PC-3 (cell line): ENCODE measurements at places on chromosomes 2 and 18. TPM values are rescaled to one million over a fixed set of nuclear protein-coding genes. Genes with fewer than 3 reads are reported as not detected.

- no peak for DNase-seq
These were observed 19.2 kb upstream of the SIGLEC15 start for GRCh38 chr18:45806226-45806625.

DNA sequence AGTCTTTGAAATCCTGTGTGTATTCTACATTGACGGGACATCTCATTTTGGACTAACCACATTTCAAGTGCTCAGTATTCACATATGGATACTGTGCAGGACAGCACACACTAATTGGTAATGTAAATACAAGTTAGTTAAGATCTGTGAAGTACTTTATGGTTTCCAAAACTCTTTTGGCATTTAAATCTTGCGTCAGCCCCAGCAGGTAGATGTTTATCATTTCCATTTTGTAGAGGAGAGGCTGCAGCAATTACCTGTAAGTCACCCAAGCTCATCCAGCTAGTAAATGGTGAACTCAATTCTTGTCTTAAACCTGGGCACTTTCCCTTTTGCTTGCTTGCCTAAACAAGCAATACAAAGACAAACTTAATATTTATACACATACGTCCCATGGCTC is 1.6 kb upstream of the NAGK start:
- no peak for DNase-seq

DNA sequence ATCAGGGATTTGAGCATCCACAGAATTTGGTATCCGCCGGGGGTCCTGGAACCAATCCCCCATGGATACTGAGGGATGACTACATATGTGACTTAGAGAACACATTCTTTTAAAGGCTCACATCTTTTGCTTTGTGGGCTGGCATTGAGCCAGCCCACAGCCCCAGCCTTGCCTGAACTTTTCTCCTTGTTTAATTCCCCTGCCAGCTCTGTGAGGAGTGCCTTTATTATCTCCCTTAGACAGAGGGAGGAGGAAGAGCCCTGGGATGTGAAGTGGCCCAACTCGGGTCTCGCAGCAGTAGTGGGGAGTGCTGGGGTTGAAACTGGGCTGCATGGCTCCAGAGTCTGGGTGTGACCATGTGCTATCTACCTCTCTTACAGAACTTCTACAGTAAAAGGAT is 7.6 kb downstream of the TTC39C start:
- DNase-seq: no peak

- no peak for DNase-seq
These were observed 71.6 kb downstream of the UBE2E3 start for GRCh38 chr2:181051861-181052522.

DNA sequence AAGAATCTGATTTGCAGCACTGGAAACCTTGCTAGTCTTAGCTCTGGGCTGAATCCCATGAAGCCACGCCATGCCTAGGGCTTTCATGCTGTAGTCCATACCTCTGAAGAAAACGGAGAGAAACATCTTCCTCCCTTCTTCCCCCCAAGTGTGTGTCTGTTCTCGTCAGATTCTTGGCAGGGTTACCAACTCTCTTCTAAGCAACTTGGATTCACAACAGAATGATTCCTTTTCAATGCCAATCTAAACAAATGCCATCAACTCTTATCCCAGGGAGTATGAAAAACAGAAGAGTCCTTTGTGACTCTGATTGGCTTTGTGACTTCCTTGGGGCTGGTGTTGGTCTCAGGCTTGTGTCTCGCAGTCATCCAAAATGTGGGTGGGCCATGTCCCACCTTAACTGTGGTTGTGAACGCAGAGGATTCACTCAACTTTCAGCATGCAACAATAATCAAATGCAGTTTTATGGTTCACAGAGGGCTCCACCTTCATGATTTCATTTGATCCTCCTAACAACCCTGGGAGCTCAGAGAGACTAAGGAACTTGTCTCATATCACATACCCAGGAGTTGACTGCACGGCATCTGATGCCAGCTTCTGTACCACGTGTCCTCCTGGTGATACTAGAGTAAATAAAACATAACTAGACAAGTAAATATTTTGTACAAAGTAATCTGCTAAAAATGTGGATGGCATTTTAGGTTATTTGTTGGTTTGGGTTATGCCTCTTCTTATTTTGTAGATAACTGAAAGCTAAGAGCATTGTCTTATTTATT is 186.0 kb upstream of the TNP1 start:
- DNase-seq: peak; percentile 50

The TRIM43 gene
- not detected in 2 replicates for total RNA-seq

GRCh38 chr2:104487366-104487765 is 366.5 kb upstream of the POU3F3 start:
- peak; percentile 5 for DNase-seq

DNA sequence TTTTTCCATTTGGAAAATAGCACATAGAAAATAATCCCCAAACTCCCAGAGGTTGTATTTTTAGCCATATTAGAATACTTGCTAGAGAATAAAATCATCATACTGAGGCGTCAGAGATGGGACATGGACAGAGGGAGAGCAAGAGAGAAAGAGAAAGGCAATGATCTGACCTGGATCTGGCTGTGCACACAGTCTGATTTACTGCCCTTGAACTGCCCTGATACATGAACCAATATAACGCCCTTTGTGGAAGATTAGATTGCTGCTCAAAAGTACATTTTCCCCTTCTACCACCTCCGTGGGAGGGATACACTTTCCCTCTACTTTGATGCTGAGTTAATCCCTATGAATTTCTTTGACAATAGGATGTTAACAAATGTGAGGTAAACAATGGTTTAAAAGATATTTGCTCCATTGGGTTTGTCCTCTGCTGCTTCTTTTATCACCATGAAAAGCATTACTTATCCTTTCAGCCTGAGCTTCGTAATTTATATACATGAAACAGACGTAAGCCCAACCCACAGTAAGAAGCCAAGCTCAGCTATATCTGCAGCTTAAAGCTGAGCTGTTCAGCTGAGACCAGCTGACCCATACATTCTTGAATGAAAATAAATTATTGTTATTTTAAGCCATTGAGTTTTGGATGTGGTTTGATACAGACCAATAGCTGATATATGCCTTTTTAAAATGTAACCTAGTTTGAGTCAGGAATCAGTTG is 1664.6 kb upstream of the CELF4 start:
- no peak for DNase-seq

- DNase-seq: no peak
These were observed 1.6 kb upstream of the MARCHF4 start for GRCh38 chr2:216373896-216374295.

DNA sequence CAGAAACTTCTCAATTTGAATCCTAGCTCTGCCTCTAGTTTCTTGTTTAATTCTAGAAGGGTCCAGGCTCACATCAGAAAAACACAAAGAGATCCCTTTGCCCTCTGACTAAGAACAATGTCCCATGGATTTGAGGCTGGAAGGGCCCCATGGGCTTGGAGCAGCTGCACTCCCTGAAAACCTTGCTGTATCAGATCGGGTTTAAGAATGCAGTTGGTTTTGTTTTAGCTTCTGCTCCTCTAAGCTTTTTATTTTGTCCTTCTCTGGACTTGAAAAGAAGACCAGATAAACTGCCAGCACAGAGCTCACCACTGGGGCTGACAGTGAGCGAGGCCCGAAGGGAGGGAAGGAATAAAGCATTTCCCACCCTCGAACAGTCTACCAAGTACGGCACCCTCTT is 69.2 kb upstream of the WIPF1 start:
- DNase-seq: no peak

DNA sequence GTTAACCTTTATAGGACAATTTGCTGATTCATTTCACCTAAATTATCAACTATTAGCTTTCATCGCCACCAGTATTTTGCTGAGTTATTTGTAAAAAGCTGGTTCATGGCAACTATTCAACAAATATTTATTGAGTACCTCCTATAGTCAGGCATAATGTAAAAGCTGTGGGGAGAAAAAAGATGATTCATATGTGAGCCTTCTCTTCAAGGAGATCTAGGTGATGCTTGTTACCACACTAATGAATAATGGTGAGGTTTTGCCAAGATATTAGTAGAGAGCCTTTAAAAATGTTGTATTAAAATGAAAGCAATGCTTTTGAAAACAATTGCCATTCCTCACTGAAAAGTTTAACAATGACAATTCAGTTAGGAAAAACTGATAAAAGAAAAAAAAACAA is 187.8 kb downstream of the ANKRD44 start:
- DNase-seq: no peak

The ICOS gene
- total RNA-seq: not detected in 2 replicates

- peak; percentile 88 for DNase-seq
These were observed 31.4 kb upstream of the YPEL5 start for GRCh38 chr2:30115141-30115980.

DNA sequence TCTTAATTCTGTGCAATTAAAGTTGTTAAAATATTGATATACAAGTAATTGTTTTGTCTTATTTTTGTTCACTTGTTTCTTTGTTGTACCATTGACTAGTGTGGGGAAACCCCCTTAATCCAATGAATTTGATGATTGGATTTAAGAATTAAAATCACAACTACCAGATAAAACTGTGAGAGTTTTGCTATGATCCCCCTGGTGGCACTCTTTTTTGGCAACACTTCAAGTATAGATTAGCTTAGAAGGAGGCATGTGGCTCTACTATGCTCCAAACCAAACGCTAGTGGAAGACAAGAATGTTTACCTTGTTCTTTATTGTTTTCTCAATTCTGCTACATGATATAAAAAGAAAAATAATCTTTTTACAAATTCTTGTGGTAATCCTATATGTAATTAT is 477.8 kb upstream of the ETAA1 start:
- DNase-seq: no peak

The HMSD gene
- 0.12 and 0.40 TPM in 2 replicates for total RNA-seq

- DNase-seq: no peak
These were observed 98.7 kb downstream of the ANKRD44 start for GRCh38 chr2:197211881-197212342.

- no peak for DNase-seq
These were observed 68.1 kb upstream of the BCL2L11 start for GRCh38 chr2:111052621-111053020.
